ENCODE measurements at places on chromosomes 1 and 21. TPM values are rescaled to one million over a fixed set of nuclear protein-coding genes. Genes with fewer than 3 reads are reported as not detected.

The ACTN2 gene
- total RNA-seq: 0.31 TPM

The KLHL21 gene
- 39.6 TPM for total RNA-seq

The STUM gene
- not detected for total RNA-seq

The GBP3 gene
- not detected for total RNA-seq

The KRTAP7-1 gene
- total RNA-seq: not detected

The NFASC gene
- total RNA-seq: 0.04 TPM

The CLEC20A gene
- not detected for total RNA-seq

The DLGAP3 gene
- total RNA-seq: 0.07 TPM

The HSF2BP gene
- 0.22 TPM for total RNA-seq

The FAM72C gene
- total RNA-seq: 20.7 TPM

The SSR2 gene
- 167 TPM for total RNA-seq

The TAL1 gene
- 81.3 TPM for total RNA-seq

The OR6Y1 gene
- not detected for total RNA-seq

Measured in K562 (cell line).